ENCODE measurements at places on chromosomes 1 and 21.

DNA sequence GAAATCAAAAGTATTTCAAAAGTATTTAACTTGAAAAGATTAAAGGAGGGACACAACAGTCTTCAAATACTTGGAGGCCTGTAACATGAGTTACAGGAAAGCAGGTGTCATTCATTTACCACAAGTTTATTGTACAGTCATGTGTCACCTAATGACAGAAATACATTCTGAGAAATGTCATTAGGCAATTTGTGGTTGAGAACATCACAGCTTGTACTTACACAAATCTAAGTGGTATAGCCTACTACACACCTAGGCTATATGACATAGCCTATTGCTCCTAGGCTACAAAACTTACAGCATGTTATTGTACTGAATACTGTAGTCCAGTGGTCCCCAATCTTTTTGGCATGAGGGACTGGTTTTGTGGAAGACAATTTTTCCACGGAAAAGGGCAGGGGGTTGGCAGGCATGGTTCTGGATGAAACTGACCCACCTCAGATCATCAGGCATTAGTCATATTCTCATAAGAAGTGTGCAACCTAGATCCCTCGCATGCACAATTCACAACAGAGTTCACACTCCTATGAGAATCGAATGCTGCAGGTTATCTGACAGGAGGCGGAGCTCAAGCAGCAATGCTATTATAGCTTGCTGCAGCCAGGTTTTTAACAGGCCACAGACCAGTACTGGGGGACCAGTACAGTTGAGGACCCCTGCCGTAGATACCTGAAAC lies 25.0 kb upstream of the PHTF1 start:
- DNase-seq, result no peak

- DNase-seq, result no peak
Observed at GRCh38 chr1:77925956-77926355, 37.5 kb downstream of the NEXN start.

DNA sequence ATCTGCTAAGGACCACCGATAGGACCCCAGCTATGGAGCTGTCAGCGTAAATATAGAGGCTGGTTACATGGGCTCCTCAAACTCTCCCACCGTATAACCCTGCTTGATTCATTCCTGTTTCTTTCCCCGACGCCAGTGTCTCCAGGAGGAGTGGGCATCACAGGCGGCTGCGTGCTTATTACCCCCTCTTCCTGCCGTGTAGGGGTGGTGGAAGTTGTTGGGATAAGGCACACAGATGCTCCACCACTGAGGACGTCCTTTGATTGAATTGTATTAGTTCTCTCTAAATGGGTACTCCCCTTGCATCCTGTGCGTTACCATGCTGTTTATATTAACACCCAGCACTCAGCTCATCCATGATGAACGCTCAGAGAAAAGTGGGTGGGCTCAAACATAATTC lies 104.6 kb downstream of the ZBTB18 start:
- DNase-seq, result no peak

DNA sequence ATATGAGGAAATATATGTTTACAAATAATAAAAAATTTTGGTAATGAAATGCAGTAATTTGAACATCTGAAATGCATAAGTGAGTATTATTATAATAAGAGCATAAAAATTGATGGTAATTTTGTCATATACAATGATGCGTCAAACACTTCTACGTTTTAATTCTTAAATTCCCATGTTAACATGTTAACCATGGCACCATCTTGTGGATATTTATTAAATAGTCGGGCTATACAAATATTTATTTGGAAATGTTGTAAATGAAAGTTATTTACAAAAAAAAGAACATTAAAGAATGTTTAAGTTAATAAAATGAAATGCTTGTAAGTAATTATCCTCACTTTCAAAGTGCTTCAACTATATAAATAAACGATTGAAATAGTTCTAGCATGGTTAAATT lies 57.2 kb upstream of the C1orf185 start:
- no peak for DNase-seq

- DNase-seq, result no peak
Observed at GRCh38 chr1:162977944-162978568, 91.1 kb upstream of the RGS4 start.

DNA sequence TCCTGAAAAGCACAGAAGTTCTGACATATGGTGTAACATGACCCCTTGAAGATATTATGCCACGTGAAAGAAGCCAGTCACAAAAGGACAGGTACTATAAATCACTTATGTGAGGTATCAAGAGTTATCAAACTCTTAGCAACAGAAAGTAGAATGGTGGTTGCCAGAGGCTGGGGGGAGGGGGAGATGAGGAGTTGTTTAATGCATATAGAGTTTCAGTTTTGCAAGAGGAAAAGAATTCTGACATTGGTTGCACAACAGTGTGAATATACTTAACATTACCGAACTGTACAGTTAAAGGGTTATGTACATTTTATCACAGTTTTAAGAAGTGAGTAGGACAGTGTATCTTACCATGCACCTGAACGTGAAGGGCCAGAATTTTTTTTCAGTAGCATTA lies 80.0 kb downstream of the USP25 start:
- no peak for DNase-seq
